ENCODE measurements at places on chromosomes 4 and X.

DNA sequence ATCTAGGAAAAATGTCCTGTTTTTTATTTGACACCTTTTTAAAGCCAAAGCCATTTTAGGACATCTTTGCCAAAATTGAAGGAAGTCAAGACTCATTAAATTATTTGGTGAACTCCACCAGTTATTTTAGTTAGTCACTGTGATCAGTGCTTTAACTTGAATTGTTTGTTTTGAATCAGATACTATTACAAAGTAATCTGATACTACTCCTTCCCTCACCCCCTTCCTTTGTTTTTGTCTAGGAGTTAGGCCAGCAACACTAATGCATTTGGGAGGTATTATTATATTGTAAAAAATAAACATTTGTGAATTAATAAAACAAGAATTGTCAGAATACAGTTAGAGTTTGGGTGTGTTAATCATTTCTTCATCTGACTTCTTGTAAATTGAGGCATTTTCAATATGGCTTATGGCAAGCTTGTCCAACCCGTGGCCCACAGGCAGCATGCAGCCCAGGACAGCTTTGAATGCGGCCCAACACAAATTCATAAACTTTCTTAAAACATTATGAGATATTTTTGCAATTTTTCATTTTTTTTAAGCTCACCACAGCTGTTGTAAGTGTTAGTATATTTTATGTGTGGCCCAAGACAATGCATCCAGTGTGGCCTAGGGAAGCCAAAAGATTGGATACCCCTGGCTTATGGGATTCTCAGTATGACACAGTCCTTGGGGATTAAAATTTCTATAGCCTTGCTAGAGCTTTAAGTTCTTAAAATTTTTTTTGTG lies 182.2 kb downstream of the BMPR1B start:
- no peak for DNase-seq

GRCh38 chrX:37818031-37818430 lies 29.3 kb downstream of the DYNLT3 start:
- no peak for DNase-seq

DNA sequence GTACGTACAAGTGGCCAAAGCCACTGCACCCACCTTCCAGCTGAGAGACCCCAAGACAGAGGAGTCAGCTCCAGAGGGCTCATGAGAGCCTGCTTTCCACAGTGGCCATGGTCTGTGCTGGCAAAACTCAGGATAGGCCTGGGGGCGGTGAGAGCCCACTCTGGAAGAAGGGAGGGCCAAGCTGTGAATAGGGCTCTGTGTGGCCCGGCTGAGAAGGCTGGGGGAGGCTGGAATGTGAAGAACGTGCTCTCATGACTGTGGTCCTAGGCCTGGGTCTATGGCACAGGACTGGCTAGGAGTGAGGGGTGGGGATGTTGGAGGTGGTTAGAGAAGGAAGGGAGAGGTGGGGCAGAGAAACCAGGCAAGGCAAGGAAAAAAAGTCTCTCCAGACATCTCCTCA lies 13.3 kb downstream of the STARD8 start:
- no peak for DNase-seq

- DNase-seq = no peak
Measured at GRCh38 chr4:1470816-1471442, 64.7 kb upstream of the NKX1-1 start.

GRCh38 chr4:76799140-76799539 lies 98.8 kb downstream of the SOWAHB start:
- no peak for DNase-seq

DNA sequence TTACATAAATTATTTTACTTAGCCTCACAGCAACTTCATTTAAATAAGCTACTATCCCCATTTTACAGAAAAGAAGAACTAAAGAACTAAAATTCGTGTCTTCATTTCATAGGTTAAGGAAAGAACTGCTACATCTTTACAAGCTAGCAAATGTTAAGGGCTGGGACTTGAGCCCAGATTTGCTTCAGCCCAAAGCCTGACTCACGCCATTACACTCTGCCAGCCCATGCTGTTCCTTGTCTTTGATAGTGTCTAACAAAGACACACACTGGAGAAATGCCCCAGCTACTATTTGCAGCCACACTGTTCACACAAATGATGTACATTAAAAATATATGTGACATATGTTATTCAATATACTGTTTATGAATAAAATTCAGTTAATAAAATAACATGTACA lies 29.0 kb upstream of the ERVMER34-1 start:
- DNase-seq = no peak

DNA sequence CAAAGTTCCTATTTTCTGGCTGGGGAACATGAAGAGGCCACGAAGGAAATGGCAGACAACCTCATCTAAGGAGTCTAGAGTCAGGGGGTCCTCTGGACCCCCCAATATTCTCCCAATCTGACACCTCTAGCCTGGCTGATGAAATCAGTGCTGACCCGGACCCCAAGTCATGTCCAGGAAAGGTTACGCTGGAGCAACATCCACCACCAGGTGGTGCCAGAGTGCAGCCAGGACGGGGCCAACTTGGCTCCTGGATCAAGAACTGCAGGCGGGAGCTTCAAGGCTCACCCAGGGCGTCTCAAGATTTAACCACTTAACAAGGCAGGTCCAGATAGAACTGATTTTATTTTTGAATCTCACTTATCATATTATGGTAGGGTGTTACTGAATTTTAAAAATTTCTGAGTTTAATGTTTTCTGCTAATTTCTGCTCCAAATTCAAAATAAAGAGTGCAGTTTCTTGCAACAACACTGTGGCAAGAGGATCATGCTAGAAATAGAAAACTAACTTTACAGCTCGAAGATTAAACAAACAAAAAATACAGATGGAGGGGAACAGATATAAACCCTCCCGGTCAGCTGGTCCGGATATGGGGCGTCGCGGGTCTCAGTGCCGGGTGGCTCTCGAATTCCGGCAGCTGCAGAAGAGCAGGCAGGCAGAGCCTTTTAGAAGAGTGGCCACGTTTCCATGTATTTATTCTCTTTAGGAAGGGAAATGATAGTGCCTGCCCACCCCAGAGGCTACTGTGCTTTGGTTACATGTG lies 135.5 kb downstream of the AFAP1 start:
- peak; percentile 85 for DNase-seq

GRCh38 chr4:142705820-142706219 lies 140.3 kb downstream of the INPP4B start:
- DNase-seq = no peak

DNA sequence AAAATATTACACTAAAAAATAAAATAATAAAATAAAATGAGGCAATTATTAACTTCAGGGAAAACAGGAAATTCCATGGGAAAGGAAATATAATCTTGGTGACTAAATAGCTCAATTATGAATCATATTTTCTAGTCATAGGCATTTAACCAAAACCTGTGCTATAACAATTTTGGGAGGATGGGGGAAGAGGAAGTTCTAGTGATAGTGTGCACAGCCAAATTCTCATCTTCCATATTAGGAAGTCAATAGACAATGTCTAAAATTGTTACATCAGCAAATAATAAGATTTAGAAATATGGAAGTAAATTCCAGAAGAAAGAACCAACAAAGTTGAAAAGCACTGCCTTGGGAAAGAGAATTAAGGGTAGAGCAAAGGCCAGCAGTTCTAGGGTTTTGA lies 2.8 kb downstream of the AWAT2 start:
- DNase-seq = no peak

GRCh38 chr4:6953751-6954380 lies 44.2 kb downstream of the TBC1D14 start:
- no peak for DNase-seq

- no peak for DNase-seq
Measured at GRCh38 chr4:111871802-111872201, 273.5 kb upstream of the FAM241A start.

- no peak for DNase-seq
Measured at GRCh38 chr4:182788201-182788600, 129.0 kb downstream of the DCTD start.

GRCh38 chr4:98662626-98663225 lies 4.3 kb upstream of the TSPAN5 start:
- peak; percentile 42 for DNase-seq

DNA sequence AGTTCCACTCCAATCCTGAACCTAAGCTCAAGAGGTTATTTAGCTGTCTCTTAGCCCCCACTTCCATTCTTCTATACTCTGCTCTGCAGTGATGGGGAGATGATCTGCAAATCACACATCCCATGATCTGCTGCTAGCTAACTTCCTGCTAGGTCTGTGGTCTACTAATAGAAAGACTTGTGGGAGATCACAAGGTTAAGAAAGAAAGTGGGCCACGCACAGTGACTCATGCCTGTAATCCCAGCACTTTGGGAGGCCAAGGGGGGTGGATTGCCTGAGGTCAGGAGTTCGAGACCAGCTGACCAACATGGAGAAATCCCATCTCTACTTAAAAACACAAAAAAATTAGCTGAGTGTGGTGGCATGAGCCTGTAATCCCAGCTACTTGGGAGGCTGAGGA lies 471.1 kb upstream of the NWD2 start:
- no peak for DNase-seq

DNA sequence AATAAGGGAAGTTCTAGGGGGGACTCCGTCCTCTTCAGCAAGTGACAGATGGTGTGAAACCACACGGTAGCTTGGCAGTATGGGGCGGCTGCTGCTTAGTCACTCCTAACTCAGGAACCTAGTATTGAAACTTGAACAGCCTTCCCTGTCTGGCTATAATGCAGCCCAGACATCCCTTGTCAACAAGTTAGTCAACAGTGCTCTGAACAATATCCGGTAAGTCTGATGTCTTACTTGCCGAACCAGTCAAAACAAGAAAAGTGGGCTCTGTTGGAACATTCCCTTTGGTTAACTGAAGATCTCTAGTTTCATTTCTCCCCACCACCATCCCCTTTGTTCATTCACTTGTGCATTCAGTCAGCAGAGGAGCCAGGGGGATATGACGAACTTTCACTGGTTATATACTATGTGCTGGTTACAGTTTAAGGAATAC lies 18.7 kb upstream of the CXCL13 start:
- peak; percentile 69 for DNase-seq

- DNase-seq = no peak
Measured at GRCh38 chr4:183146478-183146877, 47.4 kb downstream of the WWC2 start.

GRCh38 chrX:128807367-128807766 lies 715.9 kb downstream of the SMARCA1 start:
- no peak for DNase-seq

DNA sequence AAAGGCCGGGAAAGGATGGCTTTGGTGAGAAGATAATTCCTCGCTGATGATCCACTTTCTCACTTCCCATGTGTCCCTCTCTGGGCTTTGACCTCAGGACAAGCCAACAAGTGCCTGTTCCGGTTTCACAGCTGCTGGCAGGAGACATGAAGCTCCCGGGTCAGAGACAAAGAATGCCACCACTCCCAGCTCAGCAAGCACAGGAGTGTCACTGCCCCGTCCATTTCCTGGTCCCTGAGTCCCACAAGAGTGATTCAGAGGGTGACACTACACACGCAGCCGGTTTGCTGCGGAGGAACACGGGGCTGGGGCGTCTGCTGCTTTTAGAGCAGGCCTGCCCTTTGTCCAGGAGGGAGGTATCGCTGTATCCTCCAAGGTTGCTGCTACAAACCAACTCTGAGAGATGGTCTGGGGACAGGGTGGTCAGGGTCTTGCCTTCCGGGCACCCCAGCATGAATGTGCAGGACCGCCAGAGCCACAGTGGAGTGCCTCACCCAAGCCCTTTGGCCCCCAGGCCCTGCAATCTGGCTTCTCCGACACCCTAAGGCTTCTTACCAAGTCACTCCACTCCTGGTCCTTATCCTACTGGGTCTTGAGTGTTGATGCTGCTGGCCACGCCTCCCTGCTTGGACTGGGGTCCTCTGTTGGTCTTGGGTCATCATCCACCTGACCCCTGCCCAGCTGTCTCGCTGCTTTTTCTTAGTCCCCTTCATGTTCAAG lies 49.5 kb downstream of the CPZ start:
- no peak for DNase-seq

GRCh38 chr4:121978172-121978516 lies 26.3 kb upstream of the TRPC3 start:
- no peak for DNase-seq

GRCh38 chr4:7918981-7919380 lies 20.7 kb downstream of the AFAP1 start:
- DNase-seq = no peak

- DNase-seq = no peak
Measured at GRCh38 chrX:81278616-81279015, 76.7 kb downstream of the SH3BGRL start.

Data from activated CD4-positive, alpha-beta memory T cell treated with anti-CD3 and anti-CD28 coated beads, Interleukin-2, amount 10 ng/mL, durations not matched to agents 7 days and 5 days (primary cell).